ELR (cell line): ENCODE measurements at places on chromosomes 4 and X.

- DNase-seq = no peak
Observed at GRCh38 chr4:84263415-84263814, 235.7 kb downstream of the NKX6-1 start.

GRCh38 chr4:8191136-8191747, 7.8 kb upstream of the SH3TC1 start:
- DNase-seq = peak; percentile 83

GRCh38 chrX:79366873-79367749, at the start of gene ITM2A:
TSS of gene ITM2A (minus strand) at chrX:79367334. CDS start at chrX:79367215, 119 bp downstream.
- no peak for DNase-seq

DNA sequence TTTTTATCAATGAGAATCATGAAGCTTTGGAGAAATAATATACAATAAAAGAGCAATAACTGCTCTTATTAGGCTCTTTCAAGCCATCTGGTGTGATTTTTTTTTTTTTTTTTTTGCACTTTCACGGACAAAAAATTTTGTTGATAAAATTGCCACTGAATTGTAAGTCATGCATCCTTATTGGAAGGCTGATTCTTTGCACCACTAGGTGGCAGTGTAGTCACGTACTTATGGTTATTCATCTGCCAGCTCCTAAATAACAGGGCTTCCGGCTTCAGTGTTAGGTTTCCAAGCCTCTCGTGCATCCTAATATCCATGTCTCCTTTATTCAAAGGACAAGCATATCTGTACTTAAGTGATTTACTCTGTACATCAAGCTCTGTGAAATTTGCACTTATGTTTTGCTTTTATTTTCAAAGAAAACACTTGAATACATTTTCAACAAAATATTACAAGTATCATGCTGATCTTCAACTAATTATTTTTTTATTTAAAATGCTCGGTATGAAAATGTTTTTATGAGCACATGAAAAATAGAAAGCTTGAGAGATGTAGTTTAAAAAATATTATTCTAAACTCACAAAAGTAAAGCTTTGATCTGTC, 1578.3 kb upstream of the TENM3 start:
- peak; percentile 85 for DNase-seq

DNA sequence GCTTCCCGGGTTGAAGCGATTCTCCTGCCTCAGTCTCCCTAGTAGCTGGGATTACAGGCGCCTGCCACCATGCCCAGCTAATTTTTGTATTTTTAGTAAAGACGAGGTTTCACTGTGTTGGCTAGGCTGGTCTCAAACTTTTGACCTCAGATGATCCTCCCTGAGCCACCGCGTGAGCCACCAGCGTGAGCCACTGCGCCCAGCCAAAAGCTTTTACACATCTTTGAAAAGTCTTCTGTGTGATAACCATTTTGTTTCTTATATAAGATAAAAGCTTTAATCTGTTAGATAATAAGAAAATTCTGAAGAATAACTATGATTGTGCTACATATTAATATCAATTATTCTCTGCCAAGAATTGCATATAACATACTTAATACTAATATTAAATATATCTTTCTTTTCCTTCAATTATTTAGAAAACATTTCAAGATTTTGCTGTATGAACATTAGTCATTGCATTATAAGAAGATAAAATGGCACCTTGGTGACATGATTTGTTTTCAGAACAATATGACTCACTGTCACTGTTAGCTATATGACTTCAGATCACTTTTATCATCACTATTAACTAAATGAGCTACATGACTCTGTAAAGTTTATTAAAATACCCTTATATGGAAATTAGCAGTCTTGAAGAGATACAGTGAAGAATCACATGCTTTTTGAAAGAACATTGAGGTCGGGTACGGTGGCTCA, 33.4 kb downstream of the RUFY3 start:
- no peak for DNase-seq

GRCh38 chr4:176261481-176261880, 7.5 kb downstream of the ASB5 start:
- DNase-seq = no peak

DNA sequence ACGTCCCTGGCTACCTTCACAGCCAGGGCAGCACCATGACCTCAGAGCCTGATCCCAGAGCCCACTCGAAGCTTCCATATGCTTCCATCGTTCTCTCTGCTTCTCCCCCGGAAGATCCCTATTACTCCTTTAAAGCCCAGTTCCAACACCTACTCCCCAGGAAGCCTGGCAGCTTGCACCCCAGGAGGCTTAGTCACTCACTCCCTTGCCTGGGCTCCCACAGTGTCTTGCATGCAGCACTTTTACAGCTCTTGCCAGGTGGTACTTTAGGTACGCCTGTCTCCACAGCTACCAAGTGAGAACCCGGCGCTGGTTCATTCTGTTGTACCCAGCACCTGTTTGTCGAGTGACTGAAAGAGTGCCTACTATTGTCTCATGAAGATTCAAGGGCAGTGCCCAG, 24.5 kb upstream of the MAMLD1 start:
- DNase-seq = no peak

- DNase-seq = no peak
Observed at GRCh38 chr4:186889876-186890643, 166.4 kb upstream of the FAT1 start.

GRCh38 chr4:24067367-24068193, 177.7 kb upstream of the PPARGC1A start:
- DNase-seq = peak; percentile 87

DNA sequence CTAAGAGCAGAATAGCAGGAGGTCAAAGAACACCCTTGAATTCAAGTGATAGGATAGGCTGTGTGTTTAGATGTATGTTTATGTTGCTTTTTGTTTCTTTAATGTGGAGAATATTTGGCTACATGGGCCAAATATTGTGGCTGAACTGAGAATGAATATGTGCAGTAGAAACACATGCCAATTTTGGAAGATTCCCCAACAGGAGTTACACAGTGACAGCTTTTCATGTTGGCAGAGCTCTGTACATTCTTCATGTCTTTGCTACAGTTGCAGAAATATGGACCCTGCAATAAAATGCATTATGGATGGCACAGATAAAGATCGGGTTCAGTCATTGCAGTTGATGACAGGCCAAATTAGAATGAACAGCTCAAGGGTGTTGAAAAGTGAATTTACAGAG, 82.8 kb upstream of the SLC4A4 start:
- no peak for DNase-seq

DNA sequence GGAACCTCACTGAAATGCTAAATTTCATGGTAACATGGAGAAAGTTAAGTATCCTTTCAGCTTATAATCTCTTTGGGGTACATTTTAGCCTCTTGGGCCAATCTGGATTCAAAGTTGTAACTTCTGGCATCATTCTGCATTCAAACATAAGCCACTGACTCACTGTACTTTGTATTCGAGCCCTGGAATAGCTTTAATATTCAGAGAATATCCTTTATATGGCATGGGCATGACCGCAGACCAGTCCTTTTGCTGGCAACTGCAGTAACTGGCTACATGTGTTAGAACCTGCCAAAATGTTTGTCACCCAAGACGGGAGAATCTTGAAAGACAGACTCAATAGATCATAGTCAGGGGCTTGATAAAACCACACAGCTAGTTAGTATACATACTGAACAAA, 3.3 kb downstream of the GASK1B start:
- no peak for DNase-seq

DNA sequence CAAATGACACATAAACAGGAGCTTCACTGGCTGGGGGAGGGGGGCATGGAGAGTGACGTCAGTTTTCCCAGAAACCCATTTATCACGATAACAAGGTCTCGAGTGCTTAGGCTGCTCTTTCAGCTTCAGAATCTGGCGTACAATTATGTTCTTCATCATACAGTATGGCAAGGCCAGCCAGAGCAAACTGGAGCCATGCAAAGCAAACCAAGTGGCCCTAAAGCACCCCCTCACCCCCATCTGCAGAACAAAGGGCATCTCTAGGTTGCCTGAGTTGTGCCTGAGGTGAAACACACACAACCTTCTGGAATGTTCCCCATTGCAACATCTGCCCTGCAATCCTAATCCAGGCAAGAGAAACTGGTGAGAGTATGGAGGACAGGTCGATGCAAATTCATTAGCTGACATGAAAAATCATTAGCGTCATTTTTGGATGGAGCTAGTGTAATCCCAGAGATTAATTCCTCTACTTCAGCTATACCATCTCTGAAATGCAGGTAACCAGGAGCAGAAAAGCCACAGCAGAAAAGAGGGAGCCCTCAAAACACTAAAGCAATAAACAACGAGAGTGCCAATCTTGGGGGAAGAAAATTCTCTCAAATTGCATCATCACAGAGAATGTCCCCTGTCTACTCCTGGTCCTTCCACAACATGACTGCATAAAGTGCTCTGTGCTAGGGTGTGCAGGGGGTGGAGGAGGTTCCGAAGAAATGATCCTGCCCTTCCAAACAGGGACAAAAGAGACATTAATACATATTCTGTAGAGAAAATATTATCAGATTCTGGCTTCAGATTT, 1.8 kb downstream of the SEPTIN6 start:
- DNase-seq = peak; percentile 67

DNA sequence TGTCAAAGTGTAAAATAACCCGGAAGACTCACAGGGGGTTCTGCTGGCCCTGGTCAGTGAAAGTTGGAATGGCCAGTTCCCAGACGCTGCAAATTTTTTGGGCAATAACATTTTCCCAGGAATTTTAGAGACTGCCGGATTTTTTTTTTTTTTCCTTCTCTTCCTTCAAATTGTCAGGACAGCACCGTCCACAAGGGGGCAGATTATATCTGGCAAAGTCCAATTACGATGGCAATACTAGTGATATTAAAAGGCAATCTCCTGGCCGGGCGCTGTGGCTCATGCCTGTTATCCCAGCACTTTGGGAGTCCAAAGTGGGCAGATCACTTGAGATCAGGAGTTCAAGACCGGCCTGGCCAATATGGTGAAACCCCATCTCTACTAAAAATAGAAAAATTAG, 20.5 kb downstream of the SLC25A5 start:
- peak; percentile 64 for DNase-seq

- no peak for DNase-seq
Observed at GRCh38 chr4:180811556-180811955, 1431.6 kb upstream of the TENM3 start.

DNA sequence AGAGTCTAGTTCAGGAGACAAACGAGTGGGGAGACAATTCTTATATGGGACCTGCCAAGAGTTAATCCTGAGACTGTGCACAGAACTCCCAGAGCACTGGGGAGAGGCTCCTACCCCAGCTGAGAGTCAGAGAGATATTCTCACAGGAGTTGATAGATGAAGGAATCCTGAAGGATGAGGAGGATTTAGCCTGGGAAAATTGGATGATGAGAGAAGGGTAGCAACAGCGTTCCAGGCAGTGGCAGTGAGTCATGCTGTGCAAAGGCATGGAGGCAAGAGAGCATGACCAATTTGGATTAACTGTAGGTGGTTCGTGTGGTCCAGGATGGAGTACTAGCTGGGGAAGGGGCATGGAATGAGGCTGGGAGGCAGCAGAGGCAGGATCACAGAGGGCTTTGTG, 318.6 kb downstream of the LDB2 start:
- DNase-seq = peak; percentile 40

DNA sequence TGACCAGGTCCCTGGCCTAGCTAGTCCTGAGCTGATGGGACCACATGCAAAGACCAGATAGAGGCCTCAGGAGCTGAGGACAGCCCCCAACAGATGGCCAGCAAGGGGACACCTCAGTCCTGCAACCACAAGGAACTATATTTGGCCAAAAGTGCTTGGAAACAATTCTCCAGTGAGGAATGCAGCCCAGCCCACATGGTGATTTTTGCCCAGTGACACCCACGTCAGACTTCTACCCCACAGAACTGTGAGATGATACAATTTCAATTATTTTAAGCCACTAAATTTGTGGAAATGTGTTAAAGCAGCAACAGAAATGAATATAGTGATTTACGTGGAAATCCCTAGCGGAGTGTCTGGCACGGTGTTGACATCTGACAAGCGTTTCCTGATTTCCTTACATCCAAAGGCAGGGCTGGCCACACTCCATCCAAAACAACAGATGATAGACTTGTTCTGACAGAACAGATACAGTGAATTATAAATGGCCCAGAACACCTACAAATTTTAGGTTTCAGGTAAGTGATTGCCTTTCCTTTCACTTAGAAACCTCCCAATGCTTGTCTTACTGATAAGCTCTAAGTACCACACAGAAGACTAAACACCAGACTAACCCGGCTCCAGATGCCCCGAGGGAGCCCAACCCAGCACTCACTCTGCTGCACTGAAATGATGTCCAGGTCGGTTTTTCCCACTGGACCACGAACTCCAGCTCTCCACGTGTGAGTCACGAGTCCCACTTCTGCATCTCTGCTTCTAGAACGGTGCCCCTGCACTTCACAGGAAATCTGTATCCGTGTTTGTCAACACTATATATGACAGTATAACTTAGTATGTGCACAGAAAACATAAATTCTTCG, 5.8 kb downstream of the AFAP1 start:
- DNase-seq = peak; percentile 39

DNA sequence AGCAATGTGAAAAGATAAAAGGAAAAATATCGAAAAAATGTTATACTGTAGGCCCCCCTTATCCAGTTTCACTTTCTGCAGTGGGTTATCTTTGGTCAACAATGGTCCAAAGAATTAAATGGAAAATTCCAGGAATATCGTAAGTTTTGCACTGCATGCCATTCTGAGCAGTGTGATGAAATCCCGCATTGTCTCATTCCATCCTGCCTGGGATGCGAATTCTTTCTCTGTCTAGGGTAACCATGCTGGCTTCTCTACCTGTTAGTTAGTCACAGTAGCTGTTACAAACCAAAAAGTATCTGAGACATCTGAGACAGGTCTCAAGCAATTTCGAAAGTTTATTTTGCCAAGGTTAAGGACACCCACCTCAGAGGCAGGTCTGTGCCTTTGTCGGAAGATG, 170.3 kb downstream of the COX18 start:
- DNase-seq = no peak

DNA sequence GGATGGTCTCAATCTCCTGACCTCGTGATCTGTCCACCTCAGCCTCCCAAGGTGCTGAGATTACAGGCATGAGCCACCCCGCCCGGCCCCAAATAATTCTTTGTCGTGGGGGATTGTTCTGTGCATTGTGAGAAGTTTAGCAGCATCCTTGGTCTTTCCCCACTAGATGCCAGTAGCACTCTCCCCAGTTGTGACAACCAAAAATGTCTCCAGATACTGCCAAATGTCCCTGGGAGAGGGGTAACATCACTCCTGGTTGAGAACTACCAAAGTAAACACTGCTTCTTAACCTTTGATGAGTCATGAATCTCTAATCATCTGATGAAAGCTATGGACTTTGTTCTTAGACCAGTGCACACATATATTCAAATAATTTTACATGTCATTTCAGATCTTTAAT, 90.7 kb upstream of the BRS3 start:
- peak; percentile 13 for DNase-seq

- DNase-seq = no peak
Observed at GRCh38 chrX:136431625-136432024, 56.1 kb upstream of the BRS3 start.

DNA sequence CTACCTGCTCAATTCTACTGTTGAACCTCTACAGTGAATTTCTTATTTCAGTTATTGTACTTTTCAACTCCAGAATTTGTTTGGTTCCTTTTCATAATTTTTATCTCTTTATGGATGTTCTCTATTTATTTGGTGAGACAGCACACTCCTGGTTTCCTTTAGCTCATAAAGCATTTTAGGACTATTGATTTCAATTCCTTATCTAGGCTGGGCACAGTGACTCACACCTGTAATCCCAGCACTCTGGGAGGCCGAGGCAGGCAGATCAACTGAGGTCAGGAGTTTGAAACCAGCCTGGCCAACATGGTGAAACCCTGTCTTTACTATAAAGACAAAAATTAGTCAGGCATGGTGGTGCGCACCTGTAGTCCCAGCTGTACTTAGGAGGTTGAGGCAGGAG, 57.7 kb downstream of the THOC2 start:
- DNase-seq = no peak

GRCh38 chrX:40996886-40997530, 88.2 kb upstream of the USP9X start:
- peak; percentile 67 for DNase-seq
